ENCODE measurements at places on chromosomes 4 and X.

DNA sequence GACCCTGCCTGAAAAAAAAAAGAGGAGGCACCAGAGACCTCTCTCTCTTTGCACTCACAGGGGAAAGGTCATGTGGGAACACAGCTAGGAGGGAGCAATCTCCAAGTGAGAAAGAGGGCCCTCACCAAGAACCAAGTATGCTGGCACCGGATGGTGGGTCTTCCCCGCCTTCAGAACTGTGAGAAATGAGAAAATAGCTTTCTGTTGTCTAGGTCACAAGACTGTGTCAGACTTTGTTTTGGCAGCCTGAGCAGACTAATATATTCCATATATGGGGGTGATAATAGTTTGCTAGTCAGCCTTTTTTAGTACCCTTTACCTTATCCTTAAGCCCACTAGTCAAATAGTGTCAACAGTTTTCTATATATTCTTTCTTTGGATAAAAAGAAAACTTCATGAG, 193.0 kb downstream of the TRIML1 start:
- no peak for ATAC-seq

GRCh38 chr4:144597171-144597570, 48.8 kb upstream of the HHIP start:
- no peak for ATAC-seq

- ATAC-seq: peak; percentile 81
Observed at GRCh38 chr4:122045533-122045932, 93.7 kb upstream of the TRPC3 start.

GRCh38 chr4:11455201-11455835, 26.6 kb upstream of the HS3ST1 start:
- ATAC-seq: no peak

Data from SK-N-SH treated with all-trans-retinoic acid at 6 μM for 48 hours (cell line).